ENCODE measurements at places on chromosomes 2 and 18. TPM values are rescaled to one million over a fixed set of nuclear protein-coding genes. Genes with fewer than 3 reads are reported as not detected.

Gene RGPD3
- total RNA-seq, result not detected

Gene HOXD13
- total RNA-seq, result 3.1 TPM

Gene TTN
- total RNA-seq, result not detected

Gene CDH19
- not detected for total RNA-seq

Gene CFC1
- not detected for total RNA-seq

Gene IL36B
- not detected for total RNA-seq

Gene KCMF1
- 61.6 TPM for total RNA-seq

Gene DSG1
- total RNA-seq, result 0.02 TPM

All from H4 (cell line).